ENCODE measurements at places on chromosomes 12 and 14.

GRCh38 chr12:55705782-55706402, 1.8 kb downstream of the ITGA7 start:
- DNase-seq, result no peak

DNA sequence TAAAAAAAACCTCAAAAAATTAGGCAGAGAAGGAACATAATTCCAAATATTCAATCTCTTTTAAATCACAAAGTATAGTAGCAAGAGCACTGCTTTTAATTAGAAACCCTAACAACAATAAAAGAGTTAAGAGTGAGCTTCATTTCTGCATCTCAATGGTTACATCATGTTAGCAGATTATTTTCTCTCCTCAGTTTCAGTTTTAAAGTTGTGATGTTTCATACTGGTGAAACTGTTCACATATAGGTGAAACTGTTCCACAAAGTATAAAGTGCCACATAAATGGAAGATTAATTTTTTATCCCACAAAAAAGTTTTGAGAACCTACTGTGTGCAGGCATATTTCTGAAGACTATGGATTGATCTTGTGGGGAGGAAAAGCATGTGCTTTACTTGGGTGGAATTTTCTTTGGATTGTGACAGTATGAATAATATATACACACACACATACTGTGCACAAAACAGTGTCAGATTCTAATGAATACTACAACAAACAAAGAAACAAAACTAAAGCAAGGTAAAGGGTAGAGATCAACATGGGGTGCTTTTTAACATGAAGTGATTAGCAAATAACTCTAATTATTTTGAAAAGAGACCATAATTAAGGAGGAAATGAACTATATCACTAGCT, 17.1 kb downstream of the LUM start:
- DNase-seq, result no peak

- DNase-seq, result no peak
Observed at GRCh38 chr14:29370024-29370423, 557.6 kb downstream of the PRKD1 start.

- DNase-seq, result no peak
Observed at GRCh38 chr12:98416845-98417244, 98.5 kb upstream of the TMPO start.

DNA sequence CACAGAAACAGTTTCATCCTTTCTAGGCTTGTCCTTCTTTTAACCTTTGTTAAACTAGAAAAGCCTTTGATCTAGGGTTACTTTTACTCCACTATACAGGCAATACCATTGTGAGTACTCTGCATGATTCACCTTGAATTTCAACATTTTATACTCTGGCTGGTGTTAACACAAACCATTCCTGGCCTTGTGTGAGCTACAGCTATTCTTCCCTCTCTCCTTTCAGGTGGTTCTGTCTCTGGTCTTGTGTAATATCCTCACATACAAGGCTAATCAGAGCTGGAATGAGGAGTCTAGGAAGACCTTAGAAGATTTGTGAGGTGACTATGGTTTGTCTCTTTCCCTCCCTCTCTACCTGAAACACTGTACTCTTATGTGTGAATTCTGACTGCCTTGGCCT, 837.4 kb upstream of the USP15 start:
- DNase-seq, result no peak

DNA sequence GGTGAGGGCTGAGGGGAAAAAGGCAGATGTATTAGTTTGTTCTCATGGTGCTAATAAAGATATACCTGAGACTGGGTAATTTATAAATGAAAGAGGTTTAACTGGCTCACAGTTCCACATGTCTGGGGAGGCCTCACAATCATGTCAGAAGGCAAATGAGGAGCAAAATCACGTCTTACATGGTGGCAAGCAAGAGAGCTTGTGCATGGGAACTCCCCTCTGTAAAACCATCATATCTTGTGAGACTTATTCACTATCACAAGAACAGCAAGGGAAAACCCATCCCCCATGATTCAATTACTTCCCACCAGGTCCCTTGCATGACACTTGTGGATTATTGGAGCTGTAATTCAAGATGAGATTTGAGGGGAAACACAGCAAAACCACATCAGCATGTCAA, 1220.9 kb downstream of the GALC start:
- no peak for DNase-seq

GRCh38 chr12:102423462-102423861, 56.9 kb downstream of the IGF1 start:
- no peak for DNase-seq

- no peak for DNase-seq
Observed at GRCh38 chr12:132284827-132285741, 44.3 kb downstream of the GALNT9 start.

DNA sequence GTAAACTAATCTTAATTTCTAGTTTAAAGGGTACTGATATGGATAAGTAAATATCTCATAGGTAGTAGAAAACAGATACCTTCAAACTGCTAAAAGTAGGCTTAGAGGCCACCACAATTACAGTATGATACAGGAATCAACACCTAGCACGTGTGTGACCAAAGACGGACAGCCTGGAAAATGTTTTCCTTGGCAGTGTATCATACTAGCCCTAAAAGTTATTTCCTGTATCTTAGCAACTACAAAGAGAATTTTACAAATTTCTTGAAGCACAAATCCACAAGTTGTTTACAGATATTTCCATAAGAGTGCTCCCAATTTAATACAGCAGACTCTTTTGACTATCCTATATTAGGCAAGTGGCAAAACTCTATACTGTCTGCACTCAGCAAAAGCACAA, 106.0 kb downstream of the ITPR2 start:
- DNase-seq, result no peak

DNA sequence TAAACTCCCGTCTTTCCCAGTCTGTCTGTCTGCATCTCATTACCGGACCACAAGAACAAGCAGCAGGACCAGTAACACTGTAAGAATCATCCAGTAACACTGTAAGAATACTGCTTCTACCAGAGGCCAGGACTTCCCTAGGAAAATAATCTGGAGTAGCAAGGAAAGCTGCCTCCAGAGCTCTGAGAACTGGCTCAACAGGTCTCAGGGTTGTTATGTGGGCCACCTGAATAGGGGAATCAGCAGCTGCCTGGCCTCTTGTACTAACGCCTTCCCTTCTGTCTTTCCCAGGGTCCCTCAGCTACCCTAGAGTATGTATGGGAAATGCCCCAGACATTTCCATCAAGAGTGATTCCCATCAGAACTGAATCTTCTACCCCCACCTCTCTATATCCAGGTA, 954 bp upstream of the SLC39A2 start:
- DNase-seq, result no peak

DNA sequence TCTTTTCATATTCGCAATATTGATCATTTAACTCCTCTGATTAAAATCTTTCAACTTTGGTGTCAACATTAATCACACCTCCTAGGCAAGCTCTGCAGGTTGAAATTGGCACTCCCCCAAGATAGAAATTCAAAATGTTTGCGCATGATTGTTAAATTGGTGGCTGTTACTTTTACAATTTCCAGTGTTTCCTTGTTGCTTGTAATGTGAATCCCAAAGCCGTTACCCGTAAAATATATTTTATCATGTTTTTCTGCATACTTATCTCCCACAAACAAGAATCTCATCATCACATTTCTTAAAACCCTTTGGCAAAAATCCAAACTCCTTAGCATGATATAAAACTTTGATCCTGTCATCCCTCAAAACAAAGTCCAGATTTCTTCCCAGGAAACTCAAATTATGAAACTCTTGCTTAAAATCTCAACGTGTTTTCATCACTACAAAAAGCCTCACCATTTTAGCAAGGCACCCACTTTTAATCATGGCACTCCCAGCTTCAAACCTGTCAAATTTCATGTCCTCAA, 14.7 kb downstream of the RTL1 start:
- DNase-seq, result no peak

DNA sequence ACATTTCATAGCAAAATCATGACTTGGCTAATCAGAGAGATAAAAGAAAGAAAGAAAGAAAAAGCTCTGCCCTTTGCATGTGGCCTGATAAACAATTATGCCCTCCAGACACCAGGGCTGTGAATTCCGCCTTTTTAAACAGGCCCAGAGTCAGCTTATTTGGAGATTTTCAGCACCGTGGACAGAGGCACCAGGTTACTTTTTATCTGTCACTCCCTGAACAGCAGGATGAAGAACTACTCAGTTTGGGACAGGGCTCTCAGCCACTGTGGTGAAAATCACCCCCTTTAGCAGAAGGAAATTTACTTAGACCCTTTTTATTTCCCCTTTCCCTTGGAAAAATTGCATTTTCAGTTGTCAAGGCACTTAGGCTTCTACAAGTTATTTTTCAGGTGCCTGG, 359.9 kb downstream of the NRXN3 start:
- DNase-seq, result no peak

GRCh38 chr12:75859868-75860267, 171.7 kb downstream of the PHLDA1 start:
- DNase-seq, result no peak

GRCh38 chr14:77007975-77008421, 20.5 kb downstream of the IRF2BPL start:
- no peak for DNase-seq

- DNase-seq, result peak; percentile 14
Observed at GRCh38 chr12:20305470-20305869, 62.9 kb upstream of the PDE3A start.

- DNase-seq, result no peak
Observed at GRCh38 chr12:95796982-95797289, 6.4 kb upstream of the NTN4 start.

DNA sequence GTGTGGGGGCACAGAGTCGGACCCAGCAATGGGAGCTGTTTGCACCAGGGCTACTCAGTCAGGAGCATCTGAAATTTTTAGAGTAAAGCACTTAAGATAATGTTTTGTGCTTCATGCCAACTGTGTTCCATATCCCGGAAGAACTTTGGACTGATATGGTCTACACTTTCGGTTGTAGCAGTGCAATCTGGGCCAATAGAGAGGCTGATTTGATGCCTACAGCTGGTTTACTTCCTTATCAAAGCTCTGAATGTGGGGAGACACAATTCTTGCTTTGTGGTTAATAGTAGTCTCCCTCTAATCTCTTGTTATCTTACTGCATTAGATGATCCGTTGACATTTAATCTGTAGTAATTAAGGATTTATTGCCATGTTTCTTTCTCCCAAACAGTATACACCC, 7.8 kb upstream of the VDR start:
- DNase-seq, result no peak

- no peak for DNase-seq
Observed at GRCh38 chr14:20397511-20397910, 15.8 kb downstream of the TEP1 start.

- no peak for DNase-seq
Observed at GRCh38 chr14:89011355-89012281, 187.2 kb downstream of the TTC8 start.
